NCI-H460 (cell line): ENCODE measurements at places on chromosomes 7 and 10. TPM values are rescaled to one million over a fixed set of nuclear protein-coding genes. Genes with fewer than 3 reads are reported as not detected.

DNA sequence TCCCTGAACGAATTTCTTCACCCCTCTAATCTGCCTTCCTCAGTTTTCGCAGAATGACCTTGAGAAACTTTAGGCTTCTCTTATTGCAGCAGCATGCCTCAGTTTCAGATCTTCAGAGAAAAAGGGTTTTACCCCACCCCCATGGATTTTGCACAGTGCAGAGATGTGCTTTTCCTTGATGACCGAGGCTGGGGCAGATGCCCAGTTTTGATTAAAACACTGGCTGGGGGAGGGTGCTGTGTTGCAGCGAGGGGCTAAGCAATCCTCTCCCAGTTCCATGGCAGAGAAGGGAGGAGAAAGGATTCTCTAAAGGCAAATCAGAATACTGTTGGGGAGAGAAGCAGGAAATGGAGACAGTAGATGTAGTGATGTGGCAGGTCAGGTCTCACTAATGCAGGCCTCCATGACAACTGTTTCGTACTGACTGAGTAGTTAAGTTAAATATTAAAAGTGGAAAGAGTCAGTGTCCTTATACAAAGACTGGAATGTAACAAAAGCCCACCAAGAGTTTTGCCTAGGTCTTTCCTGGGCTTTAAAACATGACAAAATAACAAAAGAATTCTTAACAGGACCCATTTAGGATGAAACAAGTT, 50.8 kb upstream of the PDZD8 start:
- no peak for DNase-seq

DNA sequence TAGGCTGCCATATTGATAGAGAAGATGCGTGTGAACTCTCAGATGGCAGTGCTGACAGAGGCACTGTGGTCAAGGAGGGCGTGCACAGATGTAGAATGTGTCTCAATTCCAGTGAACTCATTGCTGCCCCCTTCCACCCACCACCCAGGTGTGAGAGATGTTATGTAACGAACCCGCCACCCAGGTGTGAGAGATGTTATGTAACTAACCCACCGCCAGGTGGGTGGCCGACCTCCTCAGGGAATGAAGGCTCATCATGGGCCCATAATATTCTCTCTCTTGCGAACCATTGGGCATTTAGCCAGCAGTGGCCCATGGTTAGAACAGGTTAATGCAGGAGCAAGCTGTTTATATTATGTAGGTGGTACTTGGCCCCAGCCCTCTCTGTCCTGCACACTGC, 140.4 kb upstream of the MTPN start:
- DNase-seq: no peak

The VIPR2 gene
- total RNA-seq: 0.30 and 0.43 TPM in 2 replicates

GRCh38 chr7:12827219-12827821, 139.9 kb downstream of the ARL4A start:
- no peak for DNase-seq

- no peak for DNase-seq
Observed at GRCh38 chr10:115059301-115059898, 33.8 kb upstream of the ATRNL1 start.

DNA sequence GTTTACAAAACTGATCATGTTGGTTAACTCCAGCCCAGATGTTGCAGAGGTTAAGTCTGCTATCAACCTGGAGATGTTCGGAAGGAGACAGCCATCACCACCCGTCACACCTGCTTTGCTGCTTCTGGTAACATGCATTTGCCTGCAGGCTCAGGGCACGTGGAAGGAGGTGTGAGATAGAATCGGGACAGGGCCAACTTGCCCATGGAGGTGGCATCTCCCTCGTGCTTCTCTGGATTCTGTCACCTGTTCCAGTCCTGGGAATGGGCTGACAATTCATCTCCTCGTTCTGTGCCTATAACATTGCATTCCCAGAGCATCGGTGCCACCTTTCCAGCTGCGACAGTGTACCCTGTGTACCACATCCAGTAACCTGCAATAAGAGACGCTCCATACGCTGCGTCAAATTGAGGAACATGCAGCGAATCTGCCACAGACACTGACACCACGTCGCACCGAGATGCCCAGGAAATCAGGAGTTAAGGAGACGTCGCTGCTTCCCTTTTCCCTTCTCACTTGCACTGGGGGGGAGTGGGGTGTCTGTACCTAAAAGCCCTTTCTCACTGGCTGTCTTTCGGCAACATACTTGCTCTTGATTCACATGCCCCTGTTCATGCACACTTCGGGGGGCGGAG, 65.8 kb downstream of the ADARB2 start:
- DNase-seq: no peak

DNA sequence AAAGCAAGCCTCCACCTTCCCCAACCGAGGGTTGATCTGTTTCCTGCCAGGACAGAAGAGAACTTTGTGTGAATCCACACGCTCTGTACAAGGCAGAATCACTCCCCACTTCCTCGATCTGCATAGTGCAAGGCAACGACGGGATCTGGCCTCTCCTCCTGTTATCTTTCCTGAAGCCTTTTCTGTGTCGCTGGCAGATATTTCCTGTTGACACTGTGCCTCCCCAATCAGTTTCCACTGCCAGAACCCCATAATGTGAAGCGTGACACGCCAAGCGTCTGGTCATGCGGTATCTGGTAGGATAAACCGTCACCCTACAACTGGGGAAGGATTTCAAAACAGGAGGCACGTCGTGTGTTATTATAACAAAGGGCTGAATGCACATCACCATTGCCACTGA, 57.2 kb downstream of the FAM171A1 start:
- DNase-seq: no peak

DNA sequence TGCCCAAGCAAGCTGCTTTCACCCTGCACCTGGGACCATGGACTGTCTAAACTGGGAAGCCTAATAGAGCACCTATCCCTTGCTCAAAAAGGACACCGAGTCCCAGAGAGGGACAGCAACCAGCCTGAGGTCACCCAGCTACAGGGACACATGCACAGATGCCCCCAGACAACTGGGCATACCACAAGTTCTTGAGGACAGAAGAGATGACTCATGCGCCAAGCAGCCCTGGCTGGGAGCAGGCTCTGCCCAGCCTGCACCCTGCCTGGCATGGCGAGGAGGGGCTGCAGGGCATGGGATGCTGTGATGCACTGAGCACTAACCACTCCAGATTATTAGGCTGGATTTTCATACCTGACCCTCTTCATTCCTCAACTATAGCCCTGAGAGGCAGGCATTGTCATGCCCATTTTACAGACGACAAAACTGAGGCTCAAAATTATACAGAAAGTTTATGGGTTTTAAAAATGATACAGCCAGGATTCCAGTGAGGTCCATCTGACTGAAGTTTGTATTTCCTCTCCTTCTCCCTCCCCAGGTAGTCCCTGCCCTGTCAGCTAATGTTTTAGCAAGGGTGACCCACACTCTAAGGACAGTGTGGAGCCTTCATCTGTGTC, 289.3 kb upstream of the ZMIZ1 start:
- DNase-seq: no peak

- DNase-seq: no peak
Observed at GRCh38 chr10:77359287-77359691, 278.3 kb downstream of the KCNMA1 start.

The ZNF804B gene
- not detected in 2 replicates for total RNA-seq

The HOXA9 gene
- 5.1 and 7.8 TPM in 2 replicates for total RNA-seq

DNA sequence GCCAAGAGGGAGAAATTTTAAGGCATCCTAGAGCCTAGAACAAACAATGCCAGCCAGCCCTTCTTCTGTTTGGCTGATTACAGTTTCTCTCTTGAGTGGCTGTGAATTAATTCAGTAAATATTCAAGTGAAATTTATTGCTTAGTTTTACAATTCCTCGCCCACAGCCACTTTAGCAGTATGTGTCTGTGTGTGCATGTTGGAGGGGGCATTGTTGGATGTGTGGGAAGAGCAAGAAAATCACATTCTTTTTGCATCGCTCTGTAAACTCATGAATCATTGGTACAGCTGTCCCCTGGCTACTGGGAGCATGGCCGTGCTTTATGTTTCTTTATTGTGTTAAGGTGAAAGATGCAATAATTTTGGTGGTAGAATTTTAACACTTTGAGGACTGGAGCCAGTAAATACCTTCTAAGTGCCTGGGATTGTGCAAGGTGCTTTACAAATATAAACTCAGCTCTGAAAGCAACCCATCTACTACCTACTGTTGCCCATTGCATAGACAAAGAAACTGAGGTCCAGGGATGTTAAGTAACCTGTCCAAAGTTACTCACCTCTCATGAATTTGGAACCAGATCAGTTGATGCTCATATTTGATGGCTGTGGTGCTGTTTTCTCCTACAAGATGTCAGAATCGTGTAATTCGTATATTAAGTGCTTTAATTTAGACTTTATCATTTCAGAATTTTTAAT, 89.9 kb upstream of the BTBD16 start:
- DNase-seq: no peak

DNA sequence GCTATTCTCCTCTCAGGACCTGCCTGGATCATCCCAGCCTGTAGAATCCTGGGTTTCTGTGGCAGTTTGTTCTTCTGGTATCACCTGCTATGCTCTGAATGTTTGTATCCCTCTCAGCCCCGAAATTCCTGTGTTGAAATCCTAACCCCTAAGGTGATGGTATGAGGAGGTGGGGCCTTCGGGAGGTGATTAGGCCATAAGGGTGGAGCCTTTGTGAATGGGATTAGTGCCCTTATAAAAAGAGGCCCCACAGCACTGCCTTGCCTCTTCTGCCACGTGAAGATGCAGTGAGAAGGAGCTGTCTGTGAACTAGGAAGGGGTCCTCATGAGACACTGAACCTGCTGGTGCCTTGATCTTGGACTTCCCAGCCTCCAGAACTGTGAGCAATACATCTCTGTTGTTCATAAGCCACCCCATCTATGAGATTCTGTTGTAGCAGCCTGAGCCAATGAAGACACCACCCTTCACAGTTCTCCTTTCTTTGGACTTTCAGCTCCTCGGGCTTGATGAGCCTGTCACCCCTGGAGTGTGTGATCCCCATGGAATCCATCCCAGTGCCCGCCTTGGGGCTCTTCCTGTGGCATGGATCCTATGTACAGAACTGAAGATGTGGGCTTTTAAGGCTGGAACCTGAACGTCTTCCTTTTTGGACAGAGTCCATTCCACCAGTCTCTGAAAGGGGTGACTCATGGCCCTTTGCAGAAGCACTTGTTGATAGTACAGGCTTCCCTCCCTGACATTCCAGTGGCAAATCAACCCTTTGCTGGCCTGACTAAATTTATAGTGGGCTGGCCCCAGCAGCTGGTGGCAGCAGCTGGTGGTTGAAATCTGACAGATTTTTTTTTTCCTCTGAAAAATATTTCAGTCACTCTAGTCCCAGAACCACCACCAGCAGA, 138.0 kb downstream of the TACC2 start:
- DNase-seq: no peak

The MOGAT3 gene
- total RNA-seq: not detected in 2 replicates

GRCh38 chr7:73560109-73560835, 2.8 kb upstream of the BCL7B start:
- DNase-seq: peak; percentile 39

- no peak for DNase-seq
Observed at GRCh38 chr10:101563497-101564040, 24.5 kb downstream of the POLL start.

The SLC16A12 gene
- 0.10 and 0.14 TPM in 2 replicates for total RNA-seq

GRCh38 chr7:26508917-26509316, 217.3 kb downstream of the SNX10 start:
- no peak for DNase-seq

DNA sequence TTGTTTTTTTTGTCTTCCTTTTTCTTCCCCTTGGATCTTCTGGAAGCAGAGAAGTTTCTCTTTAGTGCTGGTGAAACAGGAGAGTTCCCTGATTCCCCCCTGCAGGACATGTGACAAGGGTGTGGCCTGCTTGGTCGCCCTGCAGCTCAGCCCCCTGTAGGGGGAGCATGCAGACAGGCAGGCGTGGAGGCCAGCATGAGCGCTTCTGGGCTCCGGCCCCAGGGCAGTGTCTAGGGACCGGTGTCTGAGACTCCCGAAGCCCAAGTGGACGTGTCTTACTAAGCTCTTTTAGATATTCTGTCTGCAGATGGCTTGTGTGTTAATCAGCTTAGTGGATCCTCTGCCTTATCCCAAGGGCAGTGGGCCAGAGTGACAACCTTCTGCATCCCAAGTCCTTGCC, 26.1 kb downstream of the PRSS58 start:
- DNase-seq: no peak

DNA sequence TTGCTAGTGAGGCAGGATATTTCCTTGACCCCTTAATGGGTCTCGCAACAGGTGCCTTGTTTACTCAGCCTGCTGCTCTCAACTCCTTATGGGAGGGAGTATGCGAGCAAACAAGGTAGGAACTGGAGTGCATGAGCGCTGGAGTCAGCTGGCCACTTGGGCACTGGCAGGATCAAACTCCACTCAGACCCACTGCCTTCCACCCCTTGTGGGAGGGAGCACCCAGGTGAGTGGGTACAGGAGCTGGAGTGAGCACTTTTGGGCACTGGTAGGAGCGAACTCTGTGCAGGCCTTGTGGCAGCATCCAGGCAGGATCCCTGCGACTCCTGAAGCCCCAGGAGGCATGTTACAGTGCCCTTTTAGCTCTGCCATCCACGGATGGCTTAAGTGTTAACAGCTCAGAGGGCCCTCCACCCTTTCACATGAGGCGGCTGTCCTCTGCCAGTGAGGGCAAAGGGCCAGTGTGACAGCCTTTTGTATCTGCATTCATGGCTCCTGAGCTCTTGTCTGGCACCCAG, 123.2 kb downstream of the ST7 start:
- DNase-seq: no peak

DNA sequence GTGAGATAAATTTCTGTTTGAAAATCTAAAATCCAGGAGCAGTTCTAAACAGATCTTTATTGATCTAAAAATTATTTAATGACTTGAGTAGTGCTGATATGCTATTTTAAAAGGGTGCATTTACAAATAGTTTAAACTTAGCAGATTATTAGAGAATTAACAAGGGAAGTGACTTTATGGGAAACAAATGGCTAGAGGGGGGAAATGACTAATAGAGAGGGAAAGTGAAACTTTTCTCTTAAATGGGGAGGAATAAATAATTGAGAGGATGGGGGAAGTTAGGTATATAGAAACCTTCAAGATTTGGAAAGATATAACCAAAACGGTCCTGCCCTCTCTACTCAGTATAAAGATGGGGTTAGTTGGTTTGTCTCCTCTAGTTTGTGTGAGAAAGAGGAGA, 90.1 kb upstream of the ARMC3 start:
- DNase-seq: no peak

GRCh38 chr7:10192074-10192473, 781.6 kb upstream of the PHF14 start:
- no peak for DNase-seq

GRCh38 chr10:88288320-88289059, 294.6 kb downstream of the RNLS start:
- no peak for DNase-seq
